ENCODE measurements at places on chromosomes 7 and 10.

GRCh38 chr10:126109893-126110292, 213.5 kb downstream of the FANK1 start:
- no peak for DNase-seq

GRCh38 chr7:127903892-127904669, 127.2 kb downstream of the LRRC4 start:
- DNase-seq: no peak

DNA sequence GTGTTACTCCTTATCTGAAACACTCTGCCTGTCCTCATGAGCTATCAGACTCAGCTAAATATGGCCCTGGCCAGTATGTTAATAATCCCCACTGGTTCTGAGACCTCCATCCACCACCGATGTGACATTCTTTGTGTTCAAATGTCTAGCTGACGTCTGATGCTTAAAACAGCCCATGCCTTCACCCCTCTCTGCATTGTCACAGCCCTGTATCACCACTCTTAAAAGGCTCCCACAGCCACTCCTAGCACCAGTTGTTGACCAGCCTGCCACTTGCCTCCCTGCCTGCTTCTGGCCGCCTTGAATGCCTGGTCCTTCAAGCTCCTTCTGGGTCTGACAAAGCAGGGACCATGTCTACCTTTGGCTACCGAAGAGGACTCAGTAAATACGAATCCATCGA, at the start of gene LMOD2:
Gene LMOD2 (plus strand): TSS at position 253 of the 400 bp plus-strand sequence. CDS start 98 bp downstream, at position 351.
- no peak for DNase-seq

GRCh38 chr10:52100011-52100547, 214.0 kb upstream of the DKK1 start:
- no peak for DNase-seq

DNA sequence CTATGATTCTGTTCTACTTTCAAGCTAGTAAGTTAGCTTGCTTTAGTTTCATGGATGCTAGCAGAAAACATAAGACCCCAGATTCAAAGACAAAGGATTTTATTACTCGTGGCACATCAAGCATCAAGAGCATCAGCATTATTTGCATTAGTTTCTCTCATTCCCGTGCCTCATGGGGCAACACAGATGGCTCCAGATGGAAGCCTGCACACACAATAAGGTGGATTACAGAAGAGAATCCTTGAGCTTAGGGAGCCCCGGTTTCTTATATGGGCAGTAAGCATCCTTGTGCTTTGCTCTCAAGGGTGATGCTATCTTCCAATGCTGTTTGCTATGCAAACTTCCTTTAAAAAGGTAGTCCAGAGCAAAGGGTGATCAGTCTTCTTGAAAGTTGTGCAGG, 10.7 kb upstream of the CAPZA2 start:
- no peak for DNase-seq

DNA sequence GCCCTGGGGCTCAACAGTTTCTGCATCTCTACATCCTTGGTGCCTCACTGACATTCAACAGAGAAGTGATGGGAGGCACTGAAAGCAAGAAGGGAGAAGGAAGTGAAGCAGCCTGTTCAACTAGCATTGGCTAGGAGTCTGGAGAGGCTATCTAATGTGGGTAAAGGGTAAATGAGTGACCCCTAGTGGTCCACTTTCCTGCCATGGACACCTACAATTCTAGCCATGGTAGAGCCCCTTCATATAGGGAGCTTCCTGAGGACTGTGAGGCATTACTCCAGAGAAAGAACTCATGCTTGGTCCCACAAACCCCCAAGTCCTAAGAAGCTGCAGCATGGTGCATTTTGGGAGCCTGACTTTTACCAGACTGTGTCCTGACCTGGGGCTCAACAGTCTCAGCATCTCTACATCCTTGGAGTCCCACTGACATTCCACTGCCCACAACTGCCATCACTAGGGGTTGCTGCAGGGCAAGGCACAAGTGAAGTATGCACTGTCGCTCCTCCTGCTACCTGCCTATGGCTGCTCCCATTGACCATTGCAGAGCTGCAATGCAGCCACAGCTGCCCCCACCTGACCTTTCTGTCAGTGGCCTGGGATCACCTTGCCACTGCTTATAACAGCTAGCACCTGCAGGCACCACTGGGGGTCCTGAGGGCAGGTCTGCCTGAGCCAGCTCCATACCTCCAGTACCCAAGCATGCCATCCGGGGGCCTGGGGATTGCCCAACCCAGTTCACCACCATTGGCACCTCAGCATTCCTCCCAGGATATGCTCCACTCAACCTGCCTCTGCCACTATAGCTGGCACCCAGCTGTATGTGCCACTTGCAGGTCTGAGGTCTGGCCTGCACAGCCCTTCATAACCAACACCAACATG, 44.1 kb upstream of the CDK6 start:
- no peak for DNase-seq

DNA sequence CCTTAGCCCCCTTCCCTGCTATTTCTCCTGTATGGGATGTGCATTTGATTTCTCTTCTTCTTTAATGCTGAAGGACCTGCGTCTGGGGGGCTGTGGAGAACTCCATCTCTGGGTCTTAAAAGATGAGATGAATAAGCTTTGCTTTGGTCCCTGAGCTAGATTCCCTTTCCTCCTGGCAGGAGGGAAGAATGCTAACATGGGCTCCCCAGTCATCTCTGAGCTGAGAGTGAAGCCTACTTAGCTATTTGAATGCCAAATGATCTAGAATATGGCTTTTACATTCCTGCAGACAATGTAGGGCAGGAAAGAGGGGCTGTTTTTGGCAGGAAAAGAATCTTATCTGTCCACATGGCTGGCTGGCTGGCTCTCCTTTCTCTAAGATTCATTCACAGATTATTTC, 62.6 kb upstream of the EFCAB10 start:
- no peak for DNase-seq

DNA sequence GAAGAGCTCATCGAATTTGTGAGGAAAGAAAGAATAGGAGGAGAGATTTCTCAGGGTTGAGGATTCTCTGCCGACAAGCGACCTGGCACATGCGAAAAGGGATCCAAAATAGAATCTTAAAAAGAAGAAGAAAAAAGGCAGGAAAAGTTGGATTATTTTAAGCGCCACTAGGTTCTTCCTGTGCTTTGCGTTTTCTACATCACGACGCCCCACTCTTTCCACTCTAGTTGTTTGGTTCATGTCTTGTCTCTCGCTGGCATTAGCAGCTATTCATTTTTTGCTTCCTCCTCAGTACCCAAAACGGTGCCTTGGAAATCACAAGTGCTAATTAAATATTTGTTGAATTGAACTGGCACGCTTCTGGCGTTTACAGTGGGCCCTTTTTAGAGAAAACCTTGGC, 674 bp upstream of the FRA10AC1 start:
- no peak for DNase-seq

GRCh38 chr7:87517136-87517815, 41.8 kb upstream of the ABCB4 start:
- DNase-seq: no peak

GRCh38 chr7:17501441-17502212, 203.2 kb downstream of the AHR start:
- no peak for DNase-seq

GRCh38 chr7:92809760-92810573, 26.4 kb downstream of the CDK6 start:
- no peak for DNase-seq

DNA sequence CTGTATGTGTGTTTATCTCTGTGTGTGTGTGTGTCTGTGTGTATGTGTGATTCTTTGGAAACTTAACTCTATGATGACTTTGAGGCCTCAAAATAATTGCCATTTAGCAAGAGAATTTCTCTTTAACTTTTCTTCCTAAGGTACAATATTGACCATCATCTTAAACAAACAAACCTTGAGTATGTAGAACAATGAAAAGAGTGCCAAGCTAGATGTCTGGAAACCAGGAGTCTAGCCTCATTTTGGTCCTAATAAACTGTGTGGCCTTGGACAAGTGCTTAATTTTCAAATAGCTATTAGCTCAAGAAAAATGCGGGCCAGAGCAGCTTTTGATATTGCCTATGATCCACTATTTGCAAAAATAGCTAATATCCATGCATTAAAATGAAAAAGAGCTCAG, 119.3 kb downstream of the RNLS start:
- DNase-seq: no peak

DNA sequence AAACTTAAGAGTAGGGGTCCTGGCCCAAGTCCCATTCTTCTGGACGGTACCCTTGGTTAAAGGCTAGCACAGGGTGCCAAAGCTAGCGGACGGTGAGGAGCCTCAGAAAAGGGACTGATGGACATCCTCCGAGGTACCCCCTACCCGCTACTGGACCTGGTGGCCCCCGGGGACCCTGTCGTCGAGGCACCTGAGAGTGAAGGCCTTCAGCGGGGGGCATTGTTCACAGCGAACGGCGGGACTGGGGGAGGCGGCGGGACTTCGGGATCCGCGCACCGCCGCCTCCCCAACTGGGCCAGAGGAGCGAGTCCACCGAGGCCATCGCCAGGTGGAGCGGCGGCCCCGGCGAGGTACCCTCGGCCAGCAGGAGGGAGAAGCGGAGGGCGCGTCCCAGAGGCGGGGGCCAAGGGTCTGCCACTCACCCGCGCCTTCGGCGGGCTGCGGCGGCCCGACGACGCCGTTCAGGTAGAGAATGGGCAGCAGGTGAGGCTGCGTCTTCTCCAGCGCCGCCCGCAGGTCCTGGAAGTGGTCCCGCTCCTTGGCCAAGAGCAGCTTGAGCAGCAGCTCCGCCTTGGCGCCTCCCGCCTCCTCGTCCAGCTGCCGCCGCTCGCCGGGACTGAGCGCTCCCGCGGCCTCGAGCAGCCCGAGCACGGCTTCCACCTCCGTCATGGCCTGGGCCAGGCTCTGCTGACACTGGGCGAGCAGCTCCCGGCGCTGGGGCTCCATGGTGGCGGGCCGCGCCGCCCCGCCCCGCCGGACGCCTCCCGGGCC, 575 bp downstream of the DLG5 start:
- peak; percentile 54 for DNase-seq

DNA sequence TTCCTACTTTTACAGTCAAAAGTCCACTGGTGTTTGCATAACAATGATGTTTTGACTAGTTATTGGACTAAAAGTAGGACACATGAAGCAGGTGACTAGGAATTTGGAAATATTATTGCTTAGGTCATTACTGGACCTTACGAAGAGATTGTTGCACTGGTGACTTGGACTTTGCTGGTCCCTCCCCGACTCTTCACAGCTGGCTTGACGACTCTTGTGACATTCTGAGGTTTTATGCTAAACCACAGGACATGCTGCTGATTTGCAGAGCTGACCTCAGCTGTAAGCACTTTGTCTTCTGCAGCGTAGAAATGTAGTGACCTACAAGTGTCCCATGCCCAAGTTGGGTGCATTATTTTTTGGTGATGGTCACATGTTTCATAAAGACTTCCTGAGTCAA, 21.9 kb downstream of the PCBD1 start:
- DNase-seq: no peak

DNA sequence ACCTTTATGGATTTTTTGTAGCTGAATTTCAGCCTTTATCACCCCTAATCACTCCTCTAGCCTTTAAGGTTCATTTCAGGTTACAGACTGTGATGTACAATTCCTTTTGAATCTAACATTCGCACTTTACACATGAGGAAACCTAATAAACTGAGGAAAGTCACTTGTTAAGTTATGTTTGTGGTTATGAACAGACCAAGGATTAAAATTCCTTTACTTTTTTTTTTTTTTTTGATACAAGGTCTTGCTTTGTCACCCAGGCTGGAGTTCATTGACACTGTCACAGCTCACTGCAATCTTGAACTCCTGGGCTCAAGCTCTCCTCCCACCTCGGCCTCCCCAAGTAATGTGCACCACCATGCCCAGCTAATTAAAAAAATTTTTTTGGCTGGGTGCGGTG, 3.6 kb downstream of the MCU start:
- DNase-seq: no peak

GRCh38 chr7:14009453-14010418, 20.3 kb upstream of the ETV1 start:
- no peak for DNase-seq

DNA sequence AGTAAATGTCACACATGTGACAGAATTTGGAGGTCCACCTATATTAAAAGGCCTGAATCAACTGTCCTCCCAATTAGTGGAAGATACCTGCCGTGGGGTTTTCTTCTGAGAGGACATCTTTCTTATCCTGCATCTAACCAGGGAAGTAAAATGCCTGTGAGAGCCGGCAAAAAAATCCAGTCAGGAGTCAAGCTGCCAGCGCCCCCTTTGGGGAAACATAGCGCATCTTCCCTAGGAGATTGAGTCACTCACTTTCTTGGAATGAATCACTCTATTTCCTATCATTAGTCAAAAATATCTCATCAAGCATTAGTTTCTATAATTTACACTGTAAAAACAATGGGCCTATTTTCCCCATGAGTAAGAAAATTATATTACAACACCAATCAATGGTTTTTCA, 66.4 kb upstream of the ANK3 start:
- DNase-seq: no peak

DNA sequence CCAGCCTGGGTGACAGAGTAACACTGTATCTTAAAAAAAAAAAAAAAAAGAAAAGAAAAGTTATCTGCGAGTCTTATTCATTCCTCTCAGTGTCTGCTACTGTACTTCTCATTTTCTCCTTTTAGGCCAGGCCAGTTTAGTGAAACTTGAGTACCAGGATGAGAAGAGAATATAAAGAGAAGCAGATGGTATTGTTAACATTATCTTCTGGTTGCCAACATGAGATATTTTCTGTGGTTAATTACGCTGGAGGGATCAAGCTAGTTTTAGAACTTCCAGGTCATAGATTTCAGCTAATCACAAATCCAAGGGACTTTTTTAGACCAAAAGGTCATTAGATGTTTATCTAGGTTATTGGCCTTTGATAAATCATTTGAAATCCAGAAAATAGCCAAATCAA, 252.6 kb upstream of the SMIM30 start:
- DNase-seq: no peak

- no peak for DNase-seq
Measured at GRCh38 chr10:72765051-72765745, 73.3 kb downstream of the MCU start.

GRCh38 chr10:5574642-5575131, 49.9 kb downstream of the CALML3 start:
- DNase-seq: no peak

DNA sequence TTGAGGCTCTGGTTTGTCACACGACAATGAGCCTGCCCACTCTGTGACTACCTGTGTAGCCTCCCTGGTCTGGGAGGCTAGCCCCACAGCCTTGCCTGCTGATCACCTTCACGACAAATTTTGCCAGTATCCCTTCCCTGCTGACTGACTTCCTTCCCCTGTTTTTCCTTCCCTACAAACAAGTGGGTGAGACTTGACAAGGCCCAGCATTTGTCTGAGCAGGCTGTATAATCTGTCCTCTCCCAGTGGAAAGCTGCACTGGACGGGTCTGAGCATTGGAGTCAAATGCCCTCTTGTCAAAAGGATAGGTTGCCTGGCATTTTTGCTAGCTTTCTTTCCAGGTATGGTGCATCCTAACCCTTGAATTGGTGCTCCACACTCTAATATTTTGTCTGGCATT, 1088.4 kb downstream of the KCNMA1 start:
- DNase-seq: no peak

DNA sequence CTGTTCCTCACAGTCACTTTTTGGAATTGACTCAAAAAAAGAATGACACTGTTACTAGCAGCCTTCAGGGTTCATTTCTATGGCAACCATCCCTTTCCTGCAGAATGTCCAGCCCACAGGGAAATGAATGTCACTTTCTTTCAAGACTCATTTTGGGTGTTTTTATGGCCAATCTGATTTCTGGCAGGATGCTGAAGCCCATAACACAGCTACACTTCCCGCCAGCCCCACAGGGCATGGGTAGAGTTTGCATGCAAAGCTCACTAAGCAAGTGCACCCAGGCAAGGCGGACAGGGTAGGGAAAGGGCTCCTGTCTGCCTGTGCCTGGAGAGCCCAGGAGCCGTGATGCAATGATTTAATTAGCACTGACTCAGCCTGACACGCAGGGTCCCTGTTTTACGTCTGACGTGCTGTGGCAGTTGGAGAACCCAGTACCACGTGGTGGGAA, 26.1 kb upstream of the GPAM start:
- DNase-seq: no peak

GRCh38 chr10:79304479-79305087, 42.7 kb upstream of the PPIF start:
- peak; percentile 16 for DNase-seq

All from posterior cingulate gyrus (tissue), 11 donors.